ENCODE measurements at places on chromosomes 3 and 15. TPM values are rescaled to one million over a fixed set of nuclear protein-coding genes. Genes with fewer than 3 reads are reported as not detected.

CCR9 gene
- polyA plus RNA-seq, result not detected

DNA sequence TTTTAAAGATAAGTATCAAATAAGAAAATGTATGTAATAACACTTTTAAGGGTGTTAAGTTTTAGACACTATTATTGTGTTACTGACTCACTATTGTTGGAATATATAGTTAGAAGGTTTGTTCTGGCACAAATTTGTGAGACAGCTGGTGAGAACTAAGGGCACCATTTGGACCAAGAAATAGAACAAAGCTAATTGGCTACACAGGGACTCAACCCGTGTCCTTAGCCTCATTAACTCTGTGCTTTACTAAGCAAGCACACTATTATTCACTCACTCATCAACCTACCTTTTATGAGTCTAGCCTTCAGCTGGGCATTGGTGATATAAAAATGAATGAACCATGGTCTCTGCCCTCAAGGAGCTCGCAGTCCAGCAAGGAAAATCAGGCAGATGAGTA is 4.1 kb upstream of the UNC13C start:
- DNase-seq, result no peak

DNA sequence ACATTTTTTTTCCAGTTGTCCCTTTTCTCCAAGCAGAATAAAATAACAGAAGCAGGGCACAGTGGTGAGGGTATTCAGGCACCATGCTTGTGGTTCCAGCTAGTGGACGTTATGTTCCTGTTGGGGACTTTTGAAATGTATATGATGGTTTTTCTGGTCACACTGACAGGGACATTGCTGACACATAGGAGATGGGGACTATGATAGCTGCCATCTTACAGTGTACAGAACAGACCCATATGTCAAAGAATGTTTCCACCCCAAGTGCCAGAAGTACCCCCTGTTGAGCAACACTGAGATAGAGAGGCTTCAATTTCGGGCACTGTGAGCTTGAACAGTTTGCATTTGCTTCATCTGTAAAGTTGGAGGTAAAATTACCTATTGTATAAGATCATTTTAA is 38.6 kb downstream of the MCTP2 start:
- no peak for DNase-seq

- DNase-seq, result no peak
Measured at GRCh38 chr3:4864503-4864902, 114.7 kb upstream of the BHLHE40 start.

GRCh38 chr15:55954862-55955605 is 38.4 kb downstream of the NEDD4 start:
- no peak for DNase-seq

DNA sequence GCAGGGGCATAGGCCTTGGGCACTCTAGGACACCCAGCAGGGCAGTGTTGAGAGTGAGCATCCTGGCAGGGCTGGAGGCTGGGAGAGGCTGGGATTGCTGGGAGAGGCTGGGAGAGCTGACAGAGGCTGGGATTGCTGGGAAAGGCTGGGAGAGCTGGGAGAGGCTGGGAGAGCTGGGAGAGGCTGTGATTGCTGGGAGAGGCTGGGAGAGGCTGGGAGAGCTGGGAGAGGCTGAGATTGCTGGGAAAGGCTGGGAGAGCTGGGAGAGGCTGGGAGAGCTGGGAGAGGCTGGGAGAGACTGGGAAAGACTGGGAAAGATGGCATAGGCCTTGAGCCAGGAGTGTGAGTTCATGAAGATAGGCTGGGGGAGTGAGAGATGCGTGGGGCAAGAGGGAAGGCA is 77.8 kb downstream of the MESD start:
- no peak for DNase-seq

C3orf49 gene
- polyA plus RNA-seq, result 0.15 TPM

- no peak for DNase-seq
Measured at GRCh38 chr15:57647791-57648130, 56.1 kb downstream of the MYZAP start.

SCN5A gene
- polyA plus RNA-seq, result 4.6 TPM

- DNase-seq, result peak; percentile 8
Measured at GRCh38 chr3:33482111-33482521, 41.9 kb upstream of the UBP1 start.

DNA sequence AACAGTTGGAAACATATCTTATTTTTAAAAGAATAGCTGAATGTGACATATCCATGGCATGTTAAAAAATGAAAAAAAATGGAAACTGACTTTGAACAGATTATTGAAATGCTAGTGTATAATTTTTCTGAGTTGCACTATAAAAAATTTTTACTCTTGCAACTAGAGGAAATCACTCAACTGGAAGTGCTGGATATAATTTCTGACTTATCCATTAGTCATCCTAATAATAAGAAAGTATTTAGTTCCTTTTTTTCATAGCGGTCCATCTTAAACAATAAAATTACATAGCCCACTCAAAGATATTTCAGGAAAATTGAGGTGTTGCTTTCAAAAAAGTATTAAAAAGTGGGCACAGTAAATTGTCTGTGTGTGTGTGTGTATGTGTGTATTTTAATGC is 80.7 kb downstream of the MBNL1 start:
- no peak for DNase-seq

HHATL gene
- polyA plus RNA-seq, result 42.3 TPM

C3orf22 gene
- polyA plus RNA-seq, result not detected

GRCh38 chr3:47761046-47761445 is 20.6 kb downstream of the SMARCC1 start:
- DNase-seq, result no peak

DNA sequence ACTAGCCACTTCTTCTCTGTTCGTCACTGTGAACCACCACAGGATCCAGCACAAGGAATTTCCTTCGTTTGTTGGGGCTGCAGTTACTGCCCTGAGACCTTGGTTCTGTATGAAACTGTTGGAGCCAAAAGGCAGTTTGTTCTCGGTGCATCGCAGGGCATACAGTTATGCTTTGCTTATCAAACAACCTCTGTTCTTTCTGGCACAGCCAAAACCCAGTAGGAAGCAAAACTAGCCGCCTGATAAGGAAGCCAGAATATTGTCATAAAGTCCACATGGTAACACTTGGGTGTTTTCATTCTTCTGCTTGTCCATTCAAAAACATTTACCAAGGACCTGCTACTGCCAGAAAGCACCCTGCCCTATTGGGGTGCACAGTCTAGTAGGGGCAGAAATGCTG is 116.1 kb downstream of the RAB11A start:
- no peak for DNase-seq

UNC13C gene
- 3.3 TPM for polyA plus RNA-seq

GRCh38 chr3:15063656-15064286 is 1.3 kb downstream of the MRPS25 start:
- no peak for DNase-seq

DNA sequence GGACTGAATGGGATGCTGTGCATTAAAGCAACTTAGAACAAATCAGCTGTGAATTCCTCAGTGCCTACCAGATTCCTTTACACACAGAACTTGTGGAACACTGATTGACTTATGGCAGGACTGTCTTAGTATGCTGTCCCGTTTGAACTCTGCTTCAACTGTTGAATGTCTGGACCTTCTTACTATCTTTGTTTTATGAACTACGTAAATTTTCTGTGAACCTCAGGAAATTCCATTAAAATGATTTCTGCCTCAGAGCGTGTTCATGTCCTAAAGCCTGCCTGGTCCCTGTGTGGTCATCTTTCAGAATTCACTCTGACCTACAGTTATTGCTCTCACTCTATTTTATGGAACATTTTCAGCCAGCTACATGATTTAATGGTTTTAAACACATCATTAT is 29.4 kb upstream of the FBN1 start:
- DNase-seq, result no peak

CACNA1D gene
- polyA plus RNA-seq, result 1.6 TPM

DNA sequence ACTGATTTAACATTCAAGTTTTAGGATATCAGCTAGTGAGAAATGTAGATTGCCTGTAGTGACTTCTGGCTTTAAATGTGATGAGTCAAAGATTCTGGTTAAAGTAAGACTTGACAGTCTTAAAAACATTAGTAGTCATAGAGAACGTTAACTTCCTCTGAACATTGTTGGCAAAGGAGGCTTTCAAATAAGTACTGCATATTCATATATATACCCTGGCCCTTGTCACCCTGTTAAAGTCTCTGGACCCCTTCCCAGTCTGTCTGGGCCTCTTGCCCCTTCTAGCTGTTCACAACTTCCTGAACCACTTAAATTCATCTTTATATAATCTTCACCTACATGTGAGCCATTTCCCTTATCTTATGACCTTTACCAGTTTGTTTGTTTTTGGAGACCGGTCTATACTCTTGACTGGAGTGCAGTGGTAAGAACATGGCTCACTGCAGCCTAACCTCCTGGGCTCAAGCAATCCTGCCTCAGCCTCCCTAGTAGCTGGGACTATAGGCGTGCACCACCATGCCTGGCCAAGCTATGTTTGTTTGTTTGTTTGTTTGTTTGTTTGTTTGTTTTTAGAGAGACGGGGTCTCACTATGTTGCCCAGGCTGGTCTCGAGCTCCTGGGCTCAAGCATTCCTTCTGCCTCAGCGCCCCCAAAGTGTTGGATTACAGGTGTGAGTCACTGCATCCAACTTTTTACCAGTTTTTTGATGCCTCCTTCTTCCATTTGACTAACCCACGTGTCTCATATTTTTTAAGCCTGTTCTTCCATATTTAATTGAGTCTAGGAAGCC is 64.4 kb upstream of the CRTC3 start:
- DNase-seq, result peak; percentile 15

- no peak for DNase-seq
Measured at GRCh38 chr15:70487387-70487740, 276.0 kb downstream of the UACA start.

GHRL gene
- 0.51 TPM for polyA plus RNA-seq

DNA sequence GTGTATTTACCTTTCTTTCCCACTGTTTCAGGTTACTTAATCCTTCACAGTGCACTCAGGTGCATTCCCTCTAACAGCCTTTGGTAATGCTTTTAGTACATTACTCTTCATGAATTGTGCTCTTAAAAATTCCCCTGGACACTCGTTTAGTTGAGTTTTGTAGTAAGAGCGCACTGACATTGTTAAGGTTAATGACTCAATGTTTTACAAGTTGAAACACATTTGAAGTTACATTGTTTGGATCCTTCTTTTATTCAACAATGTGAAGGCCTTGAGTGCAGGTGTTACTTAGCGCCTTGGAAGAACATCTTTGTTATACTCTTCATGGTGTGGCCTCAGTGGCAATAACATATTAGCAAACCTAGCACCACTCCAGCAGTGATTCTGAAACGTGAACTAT is 739.6 kb downstream of the NAALADL2 start:
- no peak for DNase-seq

DNA sequence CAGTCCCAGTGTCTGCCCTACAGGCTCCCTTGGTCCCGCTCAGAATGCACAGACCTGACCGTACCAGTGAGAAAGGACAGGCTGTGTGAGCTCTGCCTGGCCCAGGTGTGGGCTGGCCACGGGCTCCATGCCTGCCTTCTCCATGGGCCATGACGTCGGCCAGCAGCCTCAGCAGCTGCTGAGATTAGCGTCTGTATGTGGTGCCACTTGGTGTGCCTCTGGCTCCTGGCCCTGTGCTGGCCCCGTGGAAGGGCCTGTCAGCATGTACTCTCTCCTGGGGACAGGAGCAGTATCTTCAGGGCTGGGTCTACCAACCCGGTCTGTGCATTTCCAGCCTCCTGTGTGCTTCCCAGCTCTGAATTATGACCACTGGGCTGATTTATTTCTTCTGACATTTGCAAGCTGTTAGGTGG is 25.7 kb downstream of the KLF13 start:
- peak; percentile 61 for DNase-seq

GRCh38 chr15:31499236-31499952 is 172.8 kb downstream of the KLF13 start:
- DNase-seq, result no peak

GRCh38 chr15:61839546-61839945 is 220.7 kb downstream of the VPS13C start:
- DNase-seq, result no peak

GRCh38 chr3:184814214-184814613 is 2.2 kb downstream of the VPS8 start:
- DNase-seq, result no peak

SLC38A3 gene
- 4.5 TPM for polyA plus RNA-seq

- DNase-seq, result peak; percentile 42
Measured at GRCh38 chr3:187746442-187747281, 1.4 kb upstream of the BCL6 start.

ADAMTSL3 gene
- 33.3 TPM for polyA plus RNA-seq

DNA sequence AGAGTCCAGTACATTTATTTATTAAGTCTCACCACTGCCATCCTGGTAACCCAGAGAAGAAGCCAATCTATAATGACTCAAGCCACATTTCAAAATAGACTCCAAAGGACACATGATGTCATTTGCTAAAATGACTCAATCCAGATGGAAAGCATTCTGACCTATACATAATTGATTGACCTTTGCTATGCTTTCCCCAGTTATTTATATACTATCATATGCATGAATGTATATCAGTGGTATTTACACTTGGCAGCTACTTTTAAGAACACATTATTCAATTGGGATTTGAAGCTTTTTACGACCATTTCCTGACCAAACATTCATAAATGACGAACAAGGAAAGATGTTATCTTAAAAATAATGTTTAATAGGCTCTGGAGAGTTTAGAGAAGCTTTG is 297.2 kb downstream of the FHIT start:
- DNase-seq, result peak; percentile 40

DNA sequence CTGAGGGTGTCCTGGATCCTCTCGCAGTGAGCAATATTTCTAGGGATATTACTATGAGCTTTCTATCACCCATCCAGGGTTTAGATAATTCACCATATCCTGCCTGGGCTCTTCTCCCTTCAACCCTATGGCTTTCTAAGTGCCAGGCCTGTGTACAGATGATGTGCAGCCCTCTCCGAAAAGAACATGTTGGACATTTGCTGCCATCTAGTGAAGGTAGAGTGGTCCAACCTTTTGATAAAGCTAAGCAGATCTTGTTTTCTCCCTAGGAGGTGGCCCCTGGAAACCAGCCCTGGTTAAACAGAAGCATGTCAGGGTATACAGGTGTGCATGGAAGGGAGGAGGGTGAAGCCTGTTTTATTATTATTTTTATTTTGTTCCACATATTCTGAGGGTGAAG is 27.9 kb upstream of the SCN10A start:
- peak; percentile 21 for DNase-seq

- no peak for DNase-seq
Measured at GRCh38 chr3:124685481-124685880, 44.8 kb upstream of the UMPS start.

- peak; percentile 14 for DNase-seq
Measured at GRCh38 chr3:131393051-131393450, 11.5 kb downstream of the NUDT16 start.

DNA sequence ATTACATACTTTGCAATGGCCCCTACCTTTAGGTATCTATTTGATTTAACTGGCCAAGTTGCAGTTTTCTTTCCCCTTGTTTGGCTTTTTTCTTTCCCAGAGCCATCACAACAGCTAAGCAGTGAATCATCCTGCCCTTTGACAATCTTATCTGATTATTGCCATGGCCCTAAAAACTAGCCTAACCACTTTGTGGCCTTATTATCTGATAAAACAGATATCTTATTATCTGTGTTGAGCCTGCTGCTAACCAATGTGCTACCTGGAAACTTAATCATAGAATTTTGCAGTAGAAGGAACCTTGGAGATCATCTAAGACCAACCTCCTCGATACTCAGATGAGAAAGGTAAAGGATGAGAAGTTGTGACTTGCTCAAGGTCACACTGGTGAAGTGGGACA is 37.1 kb downstream of the EIF4E3 start:
- DNase-seq, result no peak

TBC1D23 gene
- polyA plus RNA-seq, result 28.2 TPM

Data from muscle of back (tissue), 13 donors.